Thoracic aorta (tissue), 2 donors: ENCODE measurements at places on chromosomes 13 and 19. TPM values are rescaled to one million over a fixed set of nuclear protein-coding genes. Genes with fewer than 3 reads are reported as not detected.

The TTC9B gene
- not detected for total RNA-seq

The AMER2 gene
- total RNA-seq = not detected

The HSPBP1 gene
- total RNA-seq = 26.8 TPM

The ZNF91 gene
- total RNA-seq = 55.5 TPM

The CD33 gene
- total RNA-seq = 8.1 TPM
